Gastrocnemius medialis (tissue), 4 donors: ENCODE measurements at places on chromosomes 5 and 9.

DNA sequence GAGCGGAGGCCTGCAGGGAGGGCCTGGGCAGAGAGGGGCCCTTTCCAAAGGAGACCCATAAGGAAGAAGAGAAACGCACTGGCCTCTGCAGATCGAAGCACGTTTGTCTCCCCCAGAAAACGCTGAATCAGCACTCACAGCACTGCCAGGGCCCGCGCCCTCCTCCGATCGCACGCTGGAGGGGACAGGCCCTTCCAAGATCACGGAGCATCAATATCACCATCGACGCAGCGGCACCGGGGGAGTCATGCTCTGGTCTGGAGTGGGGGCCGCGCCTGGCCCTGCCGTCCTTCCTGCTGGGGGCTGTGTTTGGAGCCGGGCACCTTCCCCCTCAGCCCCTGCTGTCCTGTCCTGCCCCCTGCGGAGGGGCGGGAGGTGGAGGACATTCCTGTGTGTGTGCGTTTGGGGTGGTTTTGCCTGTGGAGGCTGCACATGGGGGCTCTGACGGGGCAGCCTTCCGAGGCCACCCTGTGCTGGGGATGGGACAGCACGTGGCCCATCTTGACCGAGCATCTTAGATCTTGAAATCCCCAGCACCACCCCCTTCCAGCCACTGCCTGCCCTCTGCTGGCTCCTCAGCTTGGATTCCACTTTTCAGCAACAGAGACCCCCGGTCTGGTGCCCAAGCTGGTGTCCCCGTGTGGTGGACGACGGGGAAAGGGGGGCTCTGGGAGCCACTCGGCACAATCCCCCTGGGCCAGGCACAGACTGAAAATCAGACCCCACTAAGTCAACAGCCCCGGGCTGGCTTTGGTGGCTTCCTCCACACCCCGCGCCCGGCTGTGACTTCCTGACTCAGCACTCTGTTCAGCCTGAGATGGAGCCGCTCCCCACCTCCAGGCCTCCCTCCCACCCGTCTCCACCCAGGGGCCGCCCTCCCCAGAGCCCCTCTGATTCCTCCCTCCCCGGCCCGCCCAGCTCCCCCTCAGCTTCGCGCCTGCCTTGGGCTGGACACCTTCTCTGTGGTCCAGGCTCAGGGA lies 8.3 kb downstream of the TMEM250 start:
- no peak for DNase-seq

DNA sequence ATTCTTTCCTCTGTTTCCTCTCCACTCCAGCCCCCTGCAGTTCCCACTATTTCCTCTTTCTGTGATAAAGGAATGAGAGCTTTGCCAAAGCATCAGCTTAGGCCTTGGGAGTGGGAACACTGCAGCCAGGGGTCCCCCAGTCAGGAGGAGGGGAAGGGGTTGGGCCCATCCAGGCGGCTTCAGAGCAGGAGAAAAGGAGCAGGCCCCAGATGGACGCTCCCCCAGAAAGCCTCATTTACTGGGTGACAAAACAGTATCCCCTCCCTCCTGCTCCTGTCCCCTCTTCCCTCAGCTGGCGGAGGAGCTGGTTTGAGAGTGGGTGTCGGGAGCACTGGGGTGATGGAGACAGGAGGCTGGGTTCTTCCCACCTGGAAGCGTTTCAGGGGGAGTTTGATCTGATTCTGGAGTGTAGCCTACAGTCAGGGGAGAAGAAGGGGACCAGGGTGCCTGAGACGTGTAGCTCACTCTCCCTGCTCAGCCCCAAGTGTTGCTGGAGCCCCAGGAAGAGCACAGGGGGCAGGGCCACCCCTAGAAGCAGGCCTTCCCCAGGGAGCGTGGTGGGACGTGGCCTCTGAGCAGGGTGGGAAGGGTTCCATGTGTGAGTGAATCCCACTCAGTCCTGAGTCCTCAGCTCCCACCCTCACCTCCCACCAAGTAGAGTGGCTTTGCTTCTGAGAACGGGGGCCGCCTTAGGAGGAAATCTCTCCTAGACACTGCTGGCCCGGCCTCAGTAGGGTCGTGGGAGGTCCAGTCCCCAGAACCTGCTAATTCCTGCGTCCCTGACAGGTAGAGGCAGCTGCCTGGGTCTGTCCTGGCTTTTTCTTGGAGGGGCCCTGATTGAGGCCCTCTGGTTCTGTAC lies 173.1 kb downstream of the CACNA1B start:
- no peak for DNase-seq

DNA sequence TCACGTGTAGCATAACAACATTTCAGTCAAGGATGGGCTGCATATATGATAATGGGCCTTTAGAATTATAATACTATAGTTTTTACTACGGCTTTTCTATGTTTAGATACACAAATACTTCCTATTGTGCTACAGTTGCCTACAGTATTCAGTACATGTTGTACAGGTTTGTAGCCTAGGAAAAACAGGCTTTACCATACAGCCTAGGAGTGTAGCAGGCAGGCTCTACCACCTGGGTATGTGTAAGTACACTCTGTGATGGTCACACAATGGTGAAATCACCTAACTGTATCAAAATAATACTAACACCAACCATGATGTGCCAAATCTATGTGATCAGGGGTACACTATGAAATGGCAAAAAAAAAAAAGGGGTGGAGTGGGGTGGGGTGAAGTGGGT lies 372.9 kb downstream of the ARL15 start:
- no peak for DNase-seq

- no peak for DNase-seq
Measured at GRCh38 chr9:97484134-97484533, 17.3 kb upstream of the TMOD1 start.

- no peak for DNase-seq
Measured at GRCh38 chr5:83654427-83654994, 66.1 kb downstream of the HAPLN1 start.

- DNase-seq = no peak
Measured at GRCh38 chr9:13550519-13550918, 271.0 kb upstream of the MPDZ start.

DNA sequence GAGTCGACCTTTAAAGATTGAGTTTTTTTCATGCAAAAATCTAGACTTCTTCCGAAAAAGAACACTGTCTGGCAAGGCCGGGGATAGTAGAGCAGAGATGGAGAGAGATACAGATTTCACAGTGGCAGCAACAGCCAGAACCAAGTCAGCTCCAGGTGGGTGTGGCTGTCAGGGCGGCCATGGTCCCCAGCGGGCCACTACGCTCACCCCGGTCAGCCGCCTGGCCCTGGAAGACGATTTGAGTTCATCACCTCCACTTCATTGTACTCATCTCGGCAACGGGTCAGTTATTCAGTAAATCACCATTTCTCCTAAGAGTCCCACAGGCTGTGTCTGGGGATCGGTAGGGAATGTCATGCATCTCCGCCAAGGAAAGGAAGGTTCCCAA lies 53.0 kb downstream of the ZNF354C start:
- DNase-seq = no peak
